ENCODE measurements at places on chromosomes 12 and 14. TPM values are rescaled to one million over a fixed set of nuclear protein-coding genes. Genes with fewer than 3 reads are reported as not detected.

GARIN6 gene
- total RNA-seq = not detected

MIPOL1 gene
- 30.2 TPM for total RNA-seq

CMAS gene
- total RNA-seq = 31.9 TPM

SPPL3 gene
- 3.6 TPM for total RNA-seq

OSBPL8 gene
- 36.7 TPM for total RNA-seq

GPD1 gene
- not detected for total RNA-seq

HOXC6 gene
- total RNA-seq = not detected

LRRIQ1 gene
- total RNA-seq = 0.65 TPM

RBMS2 gene
- total RNA-seq = 20.7 TPM

GPR135 gene
- total RNA-seq = 0.61 TPM

C14orf180 gene
- total RNA-seq = not detected

SERPINA12 gene
- total RNA-seq = not detected

POTEM gene
- total RNA-seq = not detected

PTCSC3 gene
- not detected for total RNA-seq

TEAD4 gene
- 19.8 TPM for total RNA-seq

CAPS2 gene
- 2.3 TPM for total RNA-seq

FGF23 gene
- total RNA-seq = not detected

GLIPR1 gene
- total RNA-seq = 36.9 TPM

FRMD6 gene
- total RNA-seq = 103 TPM

ABCC9 gene
- total RNA-seq = 0.15 TPM

PRPH gene
- not detected for total RNA-seq

LRP6 gene
- total RNA-seq = 71.0 TPM

LRTM2 gene
- total RNA-seq = not detected

CCNT1 gene
- total RNA-seq = 28.3 TPM

EFS gene
- not detected for total RNA-seq

TEX52 gene
- not detected for total RNA-seq

VIPAS39 gene
- total RNA-seq = 36.0 TPM

DAD1 gene
- 364 TPM for total RNA-seq

HCAR3 gene
- not detected for total RNA-seq

ACSS3 gene
- 0.30 TPM for total RNA-seq

NPFF gene
- total RNA-seq = not detected

NEUROD4 gene
- total RNA-seq = not detected

RNASE3 gene
- not detected for total RNA-seq

DENND5B gene
- 7.8 TPM for total RNA-seq

ZDHHC22 gene
- total RNA-seq = not detected

SLC48A1 gene
- total RNA-seq = 9.4 TPM

IL31 gene
- not detected for total RNA-seq

OS9 gene
- 222 TPM for total RNA-seq

CAPRIN2 gene
- 32.4 TPM for total RNA-seq

LAG3 gene
- 0.15 TPM for total RNA-seq

CACNA1C gene
- total RNA-seq = not detected

TMEM30B gene
- total RNA-seq = under 0.01 TPM

TAPBPL gene
- 3.9 TPM for total RNA-seq

BAZ1A gene
- total RNA-seq = 54.9 TPM

NFATC4 gene
- 21.8 TPM for total RNA-seq

TAMALIN gene
- total RNA-seq = 35.4 TPM

SLC6A13 gene
- not detected for total RNA-seq

NGB gene
- total RNA-seq = not detected

CEBPE gene
- total RNA-seq = not detected

ITGB7 gene
- 0.15 TPM for total RNA-seq

NKX2-1 gene
- total RNA-seq = not detected

RIPK3 gene
- 5.5 TPM for total RNA-seq

COX8C gene
- total RNA-seq = not detected

ZNF385A gene
- 0.65 TPM for total RNA-seq

NUDT14 gene
- 47.1 TPM for total RNA-seq

KLRC3 gene
- not detected for total RNA-seq

RERG gene
- total RNA-seq = not detected

SOAT2 gene
- total RNA-seq = not detected

AICDA gene
- total RNA-seq = not detected

All from epithelial cell of umbilical artery (primary cell).